ENCODE measurements at places on chromosomes 2 and 18.

- DNase-seq: no peak
These were observed 41.7 kb downstream of the PTPRM start for GRCh38 chr18:7608781-7609201.

- DNase-seq: no peak
These were observed 361.8 kb upstream of the PIK3C3 start for GRCh38 chr18:41593171-41593675.

- DNase-seq: no peak
These were observed 96.4 kb downstream of the CERS6 start for GRCh38 chr2:168552450-168552856.

DNA sequence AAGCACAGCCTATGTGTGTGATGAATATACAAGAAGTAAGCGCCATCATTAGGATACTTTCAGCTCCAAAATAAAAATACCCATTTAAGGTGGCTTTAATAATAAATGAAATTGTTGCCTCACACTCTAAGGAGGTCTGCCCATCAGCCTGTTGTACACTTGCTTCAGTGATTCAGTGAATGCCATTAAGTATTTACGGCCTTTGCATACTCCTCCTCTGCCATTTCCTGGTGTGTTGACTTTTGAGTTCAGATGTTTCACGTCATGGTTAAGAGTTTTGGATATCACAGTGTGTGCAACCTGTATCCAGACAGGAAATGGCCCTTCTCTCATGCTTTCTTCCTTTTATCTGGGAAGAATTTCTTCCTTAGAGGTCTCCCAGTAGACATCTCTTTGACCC lies 38.6 kb upstream of the SNORC start:
- no peak for DNase-seq

DNA sequence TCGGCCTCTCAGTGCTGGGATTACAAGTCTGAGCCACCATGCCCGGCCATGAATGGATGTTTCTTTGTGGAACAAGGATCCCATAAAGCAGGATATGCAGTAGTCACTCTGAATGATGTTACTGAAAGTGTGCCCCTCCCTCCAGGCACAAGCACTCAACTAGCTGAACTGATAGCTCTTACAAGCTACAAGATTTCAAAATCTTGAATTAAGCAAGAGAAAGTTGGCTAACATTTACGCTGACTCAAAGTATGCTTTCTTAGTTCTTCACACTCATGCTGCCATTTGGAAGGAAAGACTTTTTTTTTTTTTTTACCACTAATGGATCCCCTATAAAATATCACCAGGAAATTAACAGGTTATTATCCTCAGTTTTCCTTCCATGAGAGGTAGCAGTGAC lies 549.0 kb upstream of the PKDCC start:
- DNase-seq: no peak

DNA sequence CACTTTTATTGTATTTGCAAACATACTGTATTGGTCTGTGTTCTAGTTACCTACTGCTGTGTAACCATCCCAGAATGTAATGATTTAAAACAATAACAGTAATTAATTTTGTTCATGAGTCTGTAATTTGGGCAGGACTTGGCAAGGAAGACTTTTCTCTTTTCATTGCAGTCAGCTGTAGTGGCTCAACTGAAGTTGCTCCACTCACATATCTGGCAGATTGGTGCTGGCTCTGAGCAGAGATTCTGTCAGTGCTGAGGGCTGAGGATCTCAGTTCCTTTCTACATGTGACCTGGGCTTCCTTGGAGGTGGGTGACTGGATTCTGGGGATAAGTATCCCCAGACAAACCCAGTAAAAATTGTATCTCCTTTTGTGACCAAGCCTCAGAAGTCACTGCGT lies 26.6 kb downstream of the PTPN4 start:
- DNase-seq: no peak

DNA sequence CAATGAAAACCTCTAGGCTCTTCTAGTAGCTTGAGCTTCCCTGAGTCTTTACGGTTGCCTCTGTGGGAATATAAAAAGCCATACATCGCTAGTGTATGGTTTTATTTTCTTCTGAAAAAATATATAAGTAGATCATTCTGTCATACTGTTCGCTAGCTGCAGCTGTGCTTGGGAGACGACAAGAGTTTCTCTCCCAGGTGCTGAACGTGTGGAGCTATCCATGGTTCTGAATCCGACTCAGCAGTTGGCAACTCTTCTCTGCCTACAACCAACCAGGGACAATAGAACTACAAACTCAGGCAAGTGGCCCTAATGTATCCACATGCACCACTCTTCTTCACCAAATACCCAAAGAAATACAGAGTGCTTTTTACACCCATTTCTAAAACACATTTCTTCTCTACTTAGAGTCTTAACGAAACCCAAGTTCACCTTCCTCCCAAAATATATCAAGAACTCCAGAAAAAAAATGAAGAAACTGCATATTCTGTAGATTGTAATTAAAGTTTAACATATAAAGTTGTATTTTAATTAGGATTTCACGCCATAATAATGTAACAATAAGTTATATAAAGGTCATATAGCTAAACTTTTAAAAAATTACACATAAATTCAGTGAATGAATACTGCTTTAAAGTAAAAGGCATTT lies 2.2 kb upstream of the KCNH7 start:
- no peak for DNase-seq

GRCh38 chr2:234548695-234549420 lies 52.0 kb upstream of the ARL4C start:
- DNase-seq: no peak

- no peak for DNase-seq
These were observed 13.3 kb upstream of the REEP1 start for GRCh38 chr2:86350751-86351150.

DNA sequence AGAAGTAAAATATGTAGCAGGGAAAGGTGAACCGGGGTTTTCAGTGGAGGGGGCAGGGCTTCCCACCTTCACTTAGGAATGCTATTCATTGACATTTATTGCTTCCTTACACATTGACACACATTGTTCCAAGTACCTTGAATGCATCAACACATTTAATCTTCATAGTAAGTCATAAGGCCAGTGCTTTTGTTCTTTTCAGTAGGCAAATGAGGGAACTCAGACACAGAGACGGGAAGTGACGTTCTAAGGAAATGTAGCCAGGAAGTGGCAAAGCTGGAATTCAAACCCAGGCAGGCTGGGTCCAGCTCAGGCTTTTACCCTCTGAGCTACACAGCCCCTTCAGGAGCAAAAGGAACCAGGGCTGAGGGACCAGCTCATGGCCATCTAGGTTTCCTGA lies 20.7 kb downstream of the BMP10 start:
- DNase-seq: no peak

- DNase-seq: no peak
These were observed 24.1 kb upstream of the PLEKHM3 start for GRCh38 chr2:208049441-208049840.

GRCh38 chr18:76421685-76422078 lies 73.4 kb downstream of the ZNF516 start:
- DNase-seq: no peak

- DNase-seq: no peak
These were observed 49.2 kb upstream of the CREB1 start for GRCh38 chr2:207480521-207481040.

DNA sequence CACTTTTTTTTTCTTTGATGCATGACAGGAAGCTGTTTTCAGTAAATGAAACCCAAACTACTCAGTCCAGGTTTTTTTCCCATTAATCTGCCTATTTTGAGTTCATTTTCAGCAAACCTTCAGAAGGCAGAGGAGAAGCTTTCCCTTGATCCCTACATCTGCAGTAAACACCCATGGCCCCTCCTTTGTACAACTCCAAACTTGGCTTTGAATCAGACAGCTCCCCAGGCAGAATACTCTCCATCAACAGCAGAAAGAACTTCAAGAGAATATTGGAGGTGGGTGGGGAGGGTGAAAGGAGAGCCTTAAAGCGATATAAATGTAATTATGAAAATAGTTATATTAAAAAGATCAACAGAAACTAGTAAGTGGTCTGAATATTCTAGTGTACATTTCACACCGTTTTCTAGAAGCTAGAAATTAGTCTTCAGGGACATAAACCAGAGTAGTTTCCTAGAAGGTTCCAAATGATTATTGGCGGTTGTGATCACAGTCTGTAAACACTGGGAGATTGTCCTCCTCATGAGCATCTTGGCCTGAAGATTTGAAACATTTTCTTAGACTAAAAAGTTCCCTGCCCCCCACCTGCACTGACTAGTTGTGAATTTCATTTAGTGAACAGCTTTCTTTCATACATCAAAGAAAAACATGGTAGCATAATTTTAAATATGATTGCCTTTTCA lies 75.1 kb upstream of the STK39 start:
- no peak for DNase-seq

DNA sequence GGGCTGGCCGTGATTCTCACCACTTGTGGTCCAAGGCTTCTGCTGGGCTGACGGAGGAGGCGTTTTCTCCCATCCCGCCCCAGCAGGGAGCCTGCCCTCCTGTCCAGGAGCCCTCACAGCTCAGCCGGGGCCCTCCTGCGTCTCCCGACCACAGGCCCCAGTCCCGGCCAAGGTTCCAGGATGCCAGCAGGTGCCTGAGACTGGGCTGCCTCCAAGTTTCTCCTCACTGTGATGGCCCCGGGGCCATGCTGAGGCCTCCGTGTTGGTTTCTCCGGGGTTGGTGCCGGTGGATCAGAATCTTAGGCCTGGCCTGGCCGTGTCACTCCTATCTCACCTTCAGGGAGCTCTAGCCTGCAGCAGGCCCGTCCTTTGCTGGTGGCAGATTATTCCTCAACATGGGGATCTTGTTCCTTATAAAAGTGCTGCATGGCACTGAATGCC lies 5.9 kb downstream of the KCNG2 start:
- peak; percentile 62 for DNase-seq

DNA sequence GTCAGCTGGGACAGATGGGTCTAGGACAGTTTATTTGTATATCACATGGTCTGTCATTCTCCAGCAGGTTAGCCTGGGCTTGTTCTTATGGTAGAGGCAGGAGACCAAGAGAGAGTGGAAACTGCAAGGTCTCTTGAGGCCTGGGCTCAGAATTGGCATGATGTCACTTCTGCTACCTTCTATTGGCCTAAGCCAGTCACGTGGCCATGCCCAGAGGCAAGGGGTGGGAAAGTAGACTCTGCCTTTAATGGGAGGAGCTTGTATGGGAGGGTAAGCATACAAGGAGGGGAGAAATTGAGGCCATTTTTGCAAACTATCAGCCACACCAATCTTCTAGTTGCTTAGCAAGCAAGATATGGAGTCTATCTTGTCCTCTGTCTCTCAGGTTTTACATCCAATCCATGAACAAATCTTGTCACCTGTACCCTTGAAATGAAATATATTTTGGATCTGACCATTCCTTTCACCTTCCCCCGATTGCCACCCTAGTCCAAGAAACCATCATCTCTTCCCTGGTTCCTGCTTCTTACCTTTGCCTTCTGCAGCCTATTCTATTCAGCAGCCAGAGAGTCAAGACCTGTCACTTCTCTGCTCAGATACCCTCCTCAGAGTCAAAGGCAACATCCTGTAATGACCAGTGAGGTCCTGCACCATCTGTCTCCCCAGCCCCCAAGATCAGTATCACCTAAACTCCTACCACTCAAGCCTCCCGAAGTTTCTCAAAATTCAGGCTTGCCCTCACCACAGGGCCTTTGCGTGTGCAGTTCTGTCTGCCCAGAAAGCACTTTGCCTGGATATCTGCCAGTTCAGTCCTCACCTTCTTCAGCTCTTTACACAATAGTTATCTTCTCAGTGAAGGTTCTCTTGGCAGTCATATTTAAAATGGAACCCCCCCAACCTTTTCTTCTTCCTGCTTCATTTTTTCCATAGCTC lies 240.0 kb downstream of the LOXHD1 start:
- DNase-seq: no peak
